ENCODE measurements at places on chromosomes 5 and 9. TPM values are rescaled to one million over a fixed set of nuclear protein-coding genes. Genes with fewer than 3 reads are reported as not detected.

Gene LCN9
- total RNA-seq: not detected

Gene PCDHB12
- 2.9 TPM for total RNA-seq

- H3K4me3 ChIP-seq: no peak overlapping the region
- H3K4me1 ChIP-seq: no peaks in the 10 kb centered on the region
- H3K36me3 ChIP-seq: no peaks in the 10 kb centered on the region
- no peak for DNase-seq
- no peaks in the 10 kb centered on the region for H3K27me3 ChIP-seq
- H3K27ac ChIP-seq: no peak overlapping the region
Measured at GRCh38 chr9:134336228-134336627, 10.0 kb downstream of the RXRA start.

DNA sequence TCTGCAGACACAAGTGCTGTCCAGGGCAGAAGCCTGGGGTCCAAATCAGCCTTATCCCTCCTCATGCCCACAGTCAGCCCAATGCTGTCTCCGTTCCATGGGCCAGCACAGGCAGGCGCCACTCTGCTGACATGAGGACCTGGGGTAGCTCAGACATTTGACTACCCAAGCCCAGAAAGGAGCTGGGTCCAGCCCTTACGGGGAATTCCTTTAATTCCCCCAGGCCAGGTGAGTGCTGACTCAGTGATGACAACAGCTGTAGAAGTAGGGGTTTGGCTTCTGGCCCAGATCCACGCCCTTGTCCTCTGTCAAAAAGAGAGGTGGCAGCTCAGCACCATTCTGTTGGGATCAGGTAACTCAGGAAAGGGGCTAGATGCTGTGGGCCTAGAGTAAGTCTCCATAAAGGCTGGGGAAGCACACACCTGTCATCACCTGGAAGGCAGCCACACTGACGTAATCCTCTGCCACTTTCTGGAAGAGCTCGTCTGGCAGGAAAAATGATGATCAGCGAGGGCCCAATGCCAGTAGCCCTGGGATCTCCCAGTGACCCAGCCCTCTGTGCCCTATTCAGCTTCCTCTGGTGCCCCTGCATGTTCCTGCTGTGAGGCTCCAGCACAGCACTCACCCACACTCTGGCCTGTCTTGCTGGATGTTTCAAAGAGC is 1.9 kb downstream of the RAB24 start:
- peaks cover 21% of the 10 kb centered on the region for H3K4me1 ChIP-seq
- no peaks in the 10 kb centered on the region for H3K36me3 ChIP-seq
- DNase-seq: peak; percentile 17

Gene IFNA21
- total RNA-seq: not detected

Gene SPATA31C1
- not detected for total RNA-seq

GRCh38 chr5:111172504-111172903 is 51.7 kb upstream of the CAMK4 start:
- no peak overlapping the region for H3K27ac ChIP-seq
- H3K4me3 ChIP-seq: no peak overlapping the region

Gene ALDH1B1
- 26.9 TPM for total RNA-seq

Gene CMBL
- 4.0 TPM for total RNA-seq

Gene ADAMTSL1
- total RNA-seq: 255 TPM

DNA sequence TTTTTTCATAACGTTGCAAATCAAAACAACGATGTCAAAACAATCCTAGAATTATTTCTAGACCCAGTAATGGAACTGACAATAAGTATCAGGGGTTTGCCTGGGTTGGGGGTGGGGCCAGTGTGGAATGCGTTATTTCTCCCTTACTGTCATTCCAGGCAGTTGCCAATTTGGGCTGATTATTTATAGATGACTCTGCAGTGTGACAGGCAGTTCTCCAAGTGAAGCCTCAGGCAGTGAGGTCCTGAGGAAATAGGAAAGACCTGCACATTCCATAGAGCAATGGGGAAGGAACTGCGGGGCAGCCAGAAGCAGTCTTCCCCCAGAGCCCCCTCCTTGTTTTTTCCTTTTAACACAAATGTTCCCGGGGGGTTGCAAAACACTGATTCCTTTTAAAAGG is 179.0 kb downstream of the YTHDC2 start:
- H3K27me3 ChIP-seq: peaks cover 30% of the 10 kb centered on the region
- H3K4me3 ChIP-seq: no peak overlapping the region
- H3K27ac ChIP-seq: no peak overlapping the region

DNA sequence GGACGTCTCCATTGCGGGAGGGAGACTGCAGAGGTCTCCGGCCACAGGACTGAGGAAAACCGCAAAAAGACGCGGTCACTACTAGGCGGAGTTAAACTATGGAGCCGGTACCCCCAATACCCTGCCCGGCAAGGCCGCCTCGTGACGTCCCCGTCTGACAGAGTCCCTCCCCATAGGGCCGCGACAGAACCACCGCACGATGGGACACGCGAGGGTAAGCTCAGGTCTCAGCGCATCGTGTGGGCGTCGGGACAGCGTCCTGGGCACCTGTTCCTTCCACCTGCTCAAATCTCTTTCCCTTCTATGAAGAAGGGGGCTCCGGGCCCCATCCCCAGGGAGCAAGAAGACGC is 35.2 kb upstream of the GLDC start:
- H3K4me1 ChIP-seq: peaks cover 10% of the 10 kb centered on the region
- peak; percentile 61 for DNase-seq
- H3K4me3 ChIP-seq: peak overlapping the region; percentile 97
- H3K27me3 ChIP-seq: no peaks in the 10 kb centered on the region
- peak overlapping the region; percentile 95 for H3K27ac ChIP-seq

GRCh38 chr9:34810187-34810524 is 100.2 kb upstream of the CCL21 start:
- H3K36me3 ChIP-seq: no peaks in the 10 kb centered on the region
- H3K4me1 ChIP-seq: no peaks in the 10 kb centered on the region
- no peak overlapping the region for H3K4me3 ChIP-seq

DNA sequence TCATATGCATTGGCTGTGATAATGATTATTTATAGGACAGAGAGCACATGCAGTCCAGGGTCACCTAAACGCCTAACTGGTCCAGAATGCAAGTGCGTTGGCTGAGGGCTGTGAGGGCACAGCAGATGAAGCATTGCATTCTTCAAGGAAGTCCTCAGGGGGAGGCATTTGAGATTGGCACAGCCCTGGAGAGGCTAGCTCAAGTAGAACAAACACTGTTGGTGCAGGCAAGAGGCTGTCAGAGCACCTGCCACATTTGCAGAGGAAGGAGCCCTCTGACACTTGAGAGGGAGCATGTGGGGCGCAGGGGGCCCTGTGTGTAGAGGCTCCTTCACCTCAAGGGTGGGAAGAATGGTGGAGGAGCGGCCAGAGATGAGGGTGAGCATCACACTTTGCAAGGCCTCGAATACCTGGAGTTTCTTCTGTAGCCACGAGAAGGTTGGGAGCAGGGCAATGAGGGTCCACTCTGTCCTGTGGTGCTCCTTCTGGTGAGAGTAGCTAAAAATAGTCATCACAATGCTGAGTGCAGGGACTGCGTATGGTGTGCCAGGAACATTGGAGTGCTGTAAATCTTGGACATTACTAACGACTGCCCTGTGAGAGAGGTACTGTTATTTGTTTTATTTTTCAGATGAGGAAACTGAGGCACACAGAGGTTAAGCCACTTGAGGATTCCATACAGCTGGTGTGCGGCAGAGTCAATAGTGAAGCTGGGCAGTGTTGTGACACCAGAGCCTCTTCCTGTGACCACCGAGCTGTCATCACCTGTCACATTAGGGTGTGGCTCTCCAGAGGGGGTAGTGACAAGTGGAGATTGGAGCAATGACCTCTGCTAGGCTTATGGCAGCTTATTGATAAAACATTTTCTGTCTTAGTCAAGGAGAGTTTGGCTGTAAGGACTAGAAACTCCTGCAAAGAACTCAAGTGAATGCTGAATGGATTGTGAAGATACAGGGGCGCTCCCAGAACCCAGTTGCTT is 100.2 kb downstream of the PIP5K1B start:
- H3K27ac ChIP-seq: no peak overlapping the region
- no peak for DNase-seq
- H3K27me3 ChIP-seq: peaks cover 17% of the 10 kb centered on the region
- no peak overlapping the region for H3K4me3 ChIP-seq

- no peak overlapping the region for H3K4me3 ChIP-seq
- no peak overlapping the region for H3K27ac ChIP-seq
- DNase-seq: peak; percentile 55
- no peaks in the 10 kb centered on the region for H3K36me3 ChIP-seq
- H3K4me1 ChIP-seq: no peaks in the 10 kb centered on the region
Measured at GRCh38 chr5:75265731-75266130, 29.1 kb upstream of the ANKRD31 start.

DNA sequence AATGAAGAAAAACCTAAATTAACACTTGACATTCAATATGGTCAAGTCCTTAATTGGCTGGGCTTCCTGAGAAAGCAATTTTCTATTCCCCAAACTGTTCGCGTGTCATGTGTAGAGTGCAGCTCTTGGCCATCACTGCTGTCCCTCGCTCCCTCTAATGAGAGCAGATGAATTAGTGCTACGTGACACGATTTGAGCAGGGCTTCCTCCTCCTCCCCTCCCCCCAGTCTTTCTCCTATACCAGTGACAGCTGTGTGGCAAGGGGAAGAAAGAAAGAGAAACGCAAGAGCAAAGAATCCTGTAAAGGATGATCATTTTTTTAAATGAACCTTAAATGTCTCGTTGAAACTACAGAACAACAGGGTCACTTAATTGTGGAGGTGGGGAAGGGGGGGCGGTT is 159.6 kb downstream of the BNC2 start:
- H3K27ac ChIP-seq: no peak overlapping the region
- DNase-seq: no peak
- H3K4me1 ChIP-seq: peaks cover 34% of the 10 kb centered on the region
- no peak overlapping the region for H3K4me3 ChIP-seq
- no peaks in the 10 kb centered on the region for H3K36me3 ChIP-seq

- no peak for DNase-seq
- no peak overlapping the region for H3K4me3 ChIP-seq
- no peaks in the 10 kb centered on the region for H3K27me3 ChIP-seq
- no peak overlapping the region for H3K27ac ChIP-seq
- H3K4me1 ChIP-seq: peaks cover 5% of the 10 kb centered on the region
- peaks cover 29% of the 10 kb centered on the region for H3K36me3 ChIP-seq
Measured at GRCh38 chr5:148394587-148395019, 10.8 kb downstream of the FBXO38 start.

DNA sequence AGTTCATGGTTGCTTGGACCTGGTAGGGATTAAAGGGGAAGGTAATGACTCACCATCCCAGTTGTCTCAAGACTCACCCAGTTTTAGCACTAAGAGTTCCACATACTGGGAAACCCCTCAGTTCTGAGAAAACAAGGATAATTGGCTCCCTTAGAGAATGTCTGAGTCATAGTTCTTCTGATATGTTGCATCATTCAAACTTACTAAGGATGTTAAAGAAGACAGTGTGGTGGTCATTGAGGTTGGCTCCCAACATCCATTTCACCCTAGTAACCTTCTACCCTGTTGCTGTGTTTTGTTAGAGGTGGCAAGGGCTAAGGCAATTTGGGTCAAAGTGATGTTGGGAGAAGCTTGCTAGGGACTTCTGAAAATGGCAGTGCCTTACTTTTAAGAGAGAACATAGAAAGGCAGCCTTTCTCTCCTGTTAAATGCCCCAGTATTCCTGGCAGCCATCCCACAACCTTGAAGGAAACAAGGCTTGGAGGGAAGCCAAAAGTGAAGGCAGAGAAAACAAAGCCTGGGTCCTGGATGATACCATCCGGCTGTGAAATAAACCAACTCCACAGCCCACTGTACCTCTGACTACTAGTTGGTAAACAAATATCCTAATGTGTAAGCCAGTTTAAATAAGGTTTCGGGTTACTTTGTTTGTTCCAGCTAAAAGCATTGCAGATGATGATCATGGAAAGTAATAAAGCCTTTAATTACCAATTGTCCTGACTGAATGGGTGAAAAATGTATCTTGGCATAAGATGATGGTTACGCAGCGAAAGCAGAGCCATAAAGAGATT is 80.4 kb upstream of the ADAMTSL1 start:
- H3K4me3 ChIP-seq: no peak overlapping the region
- peak; percentile 92 for DNase-seq
- H3K4me1 ChIP-seq: peaks cover 24% of the 10 kb centered on the region
- no peaks in the 10 kb centered on the region for H3K36me3 ChIP-seq

DNA sequence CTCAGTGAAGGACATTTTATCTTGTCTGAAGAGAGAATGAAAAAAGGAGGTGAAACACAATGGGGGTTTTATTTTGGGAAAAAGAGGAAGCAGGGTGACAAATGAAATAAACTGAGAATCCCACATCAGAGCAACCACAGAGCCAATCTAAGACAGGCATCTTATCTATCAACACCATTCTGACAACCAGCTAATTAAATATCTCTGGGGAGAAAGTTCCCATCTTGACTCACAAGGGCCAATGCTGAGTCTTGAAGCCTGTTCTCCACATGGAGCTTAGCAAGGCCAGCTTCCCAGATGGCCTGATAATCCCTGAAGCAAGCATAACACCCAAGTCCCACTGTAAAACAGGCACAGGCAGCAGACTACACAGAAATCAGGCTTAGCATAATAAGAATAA is 30.4 kb downstream of the DPYSL3 start:
- peak; percentile 37 for DNase-seq
- no peaks in the 10 kb centered on the region for H3K27me3 ChIP-seq
- peak overlapping the region; percentile 28 for H3K27ac ChIP-seq
- H3K4me1 ChIP-seq: peaks cover 49% of the 10 kb centered on the region

DNA sequence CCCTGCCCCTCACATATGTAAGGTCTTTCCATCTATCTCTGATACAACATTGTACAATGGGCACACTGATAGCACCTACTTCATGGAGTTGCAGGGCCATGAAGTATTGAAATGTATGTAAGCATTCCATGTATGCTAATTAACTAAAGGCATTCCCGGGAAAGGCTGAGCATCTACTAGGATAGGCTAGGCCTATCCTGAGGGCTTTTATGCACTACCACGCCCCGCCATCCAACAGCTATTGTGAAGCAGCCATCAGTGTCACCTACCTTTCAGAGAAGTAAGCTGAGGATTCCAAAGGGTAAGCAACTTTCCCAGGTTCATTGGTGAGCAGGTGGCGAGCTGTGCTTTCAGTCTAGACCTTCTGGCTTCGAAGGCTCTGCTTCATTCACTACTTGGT is 47.6 kb downstream of the NSG2 start:
- no peaks in the 10 kb centered on the region for H3K36me3 ChIP-seq
- H3K27ac ChIP-seq: no peak overlapping the region
- no peaks in the 10 kb centered on the region for H3K4me1 ChIP-seq
- H3K4me3 ChIP-seq: no peak overlapping the region
- no peaks in the 10 kb centered on the region for H3K27me3 ChIP-seq
- no peak for DNase-seq

- no peak overlapping the region for H3K27ac ChIP-seq
- H3K27me3 ChIP-seq: peaks cover 35% of the 10 kb centered on the region
- H3K4me1 ChIP-seq: no peaks in the 10 kb centered on the region
- no peak overlapping the region for H3K4me3 ChIP-seq
Measured at GRCh38 chr9:126226991-126227936, 99.4 kb upstream of the MVB12B start.

All from GM23248 (cell line).